Tongue (tissue), 3 donors: ENCODE measurements at places on chromosomes 2 and 18. TPM values are rescaled to one million over a fixed set of nuclear protein-coding genes. Genes with fewer than 3 reads are reported as not detected.
A peak's percentile ranks its signal among the peaks of the same experiment; 100 is the strongest.

GRCh38 chr2:104638190-104638858 lies 215.6 kb upstream of the POU3F3 start:
- no peak for DNase-seq

DNA sequence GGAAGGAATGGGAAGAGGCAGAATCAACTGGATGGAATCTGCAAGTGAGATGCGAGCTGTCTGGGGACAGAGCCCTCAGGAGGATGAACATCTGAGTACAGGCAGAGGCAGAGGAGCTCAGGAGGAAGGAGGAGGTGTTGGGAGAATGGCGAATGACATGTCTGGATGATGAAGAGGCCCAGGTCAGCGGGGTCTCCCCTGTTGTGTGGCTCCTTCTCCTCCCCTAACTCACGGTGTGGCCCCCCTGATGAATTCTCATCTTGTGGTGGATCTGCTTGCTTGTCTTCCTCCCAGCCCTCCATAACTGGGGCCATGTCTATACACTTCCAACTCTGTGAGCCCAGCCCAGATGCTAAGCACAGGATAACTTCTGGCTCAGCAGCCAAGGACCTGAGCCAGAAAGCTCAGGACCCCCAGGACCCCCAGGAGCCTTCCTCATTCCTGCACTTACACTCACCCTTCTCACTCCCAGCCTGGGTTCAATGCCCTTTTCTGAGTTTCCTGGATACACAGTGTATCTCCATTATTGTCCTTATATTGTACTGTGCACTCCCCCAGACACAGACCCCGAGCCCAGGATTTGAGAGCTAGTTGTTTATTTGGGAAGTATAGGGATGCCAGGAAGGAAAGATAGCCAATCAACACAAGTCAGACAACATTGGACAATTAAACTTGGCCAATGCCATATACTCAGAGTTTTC lies 678.6 kb upstream of the HS6ST1 start:
- DNase-seq = no peak

- DNase-seq = no peak
Observed at GRCh38 chr2:130790804-130791616, 35.7 kb downstream of the AMER3 start.

DNA sequence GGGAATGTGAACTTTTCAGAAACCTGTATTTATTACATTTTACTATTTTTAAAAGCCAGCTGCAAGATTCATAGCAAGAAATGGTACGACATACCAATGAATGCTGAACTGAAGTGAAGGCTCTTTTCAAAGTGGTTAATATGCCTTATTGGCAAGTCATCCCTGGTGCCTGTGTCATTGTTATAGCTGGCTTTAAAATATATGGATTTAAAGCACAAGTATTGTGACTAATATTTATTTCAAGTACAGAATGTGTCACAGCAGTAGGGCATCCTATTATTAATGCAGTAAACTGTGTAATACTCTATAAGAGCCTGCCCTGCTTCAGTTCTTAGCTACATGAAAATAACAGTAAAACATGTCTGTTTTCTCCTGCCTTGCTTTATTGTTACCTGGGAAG lies 10.8 kb downstream of the TSHZ1 start:
- no peak for DNase-seq

GRCh38 chr2:10242451-10242850 lies 60.3 kb upstream of the HPCAL1 start:
- DNase-seq = no peak

DNA sequence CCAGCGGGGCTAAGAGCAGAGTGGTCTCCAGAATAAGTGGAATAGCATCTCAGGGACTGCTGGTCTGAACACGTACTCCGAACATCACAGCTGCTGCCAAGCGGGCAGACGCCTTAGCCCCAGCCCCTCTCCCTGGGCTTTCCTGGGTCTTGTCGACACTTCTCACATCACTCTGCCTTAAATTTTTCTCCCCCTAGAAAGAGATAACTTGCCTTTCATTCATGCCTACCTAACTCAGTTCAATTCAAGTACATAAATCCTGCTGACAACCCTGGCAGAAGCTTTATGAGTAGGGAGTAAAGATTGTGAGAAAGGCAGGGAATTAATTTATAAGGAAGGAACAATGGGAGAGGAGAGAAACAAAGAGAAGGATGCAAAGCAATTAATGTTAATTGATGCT lies 202.9 kb upstream of the TNP1 start:
- DNase-seq = no peak

DNA sequence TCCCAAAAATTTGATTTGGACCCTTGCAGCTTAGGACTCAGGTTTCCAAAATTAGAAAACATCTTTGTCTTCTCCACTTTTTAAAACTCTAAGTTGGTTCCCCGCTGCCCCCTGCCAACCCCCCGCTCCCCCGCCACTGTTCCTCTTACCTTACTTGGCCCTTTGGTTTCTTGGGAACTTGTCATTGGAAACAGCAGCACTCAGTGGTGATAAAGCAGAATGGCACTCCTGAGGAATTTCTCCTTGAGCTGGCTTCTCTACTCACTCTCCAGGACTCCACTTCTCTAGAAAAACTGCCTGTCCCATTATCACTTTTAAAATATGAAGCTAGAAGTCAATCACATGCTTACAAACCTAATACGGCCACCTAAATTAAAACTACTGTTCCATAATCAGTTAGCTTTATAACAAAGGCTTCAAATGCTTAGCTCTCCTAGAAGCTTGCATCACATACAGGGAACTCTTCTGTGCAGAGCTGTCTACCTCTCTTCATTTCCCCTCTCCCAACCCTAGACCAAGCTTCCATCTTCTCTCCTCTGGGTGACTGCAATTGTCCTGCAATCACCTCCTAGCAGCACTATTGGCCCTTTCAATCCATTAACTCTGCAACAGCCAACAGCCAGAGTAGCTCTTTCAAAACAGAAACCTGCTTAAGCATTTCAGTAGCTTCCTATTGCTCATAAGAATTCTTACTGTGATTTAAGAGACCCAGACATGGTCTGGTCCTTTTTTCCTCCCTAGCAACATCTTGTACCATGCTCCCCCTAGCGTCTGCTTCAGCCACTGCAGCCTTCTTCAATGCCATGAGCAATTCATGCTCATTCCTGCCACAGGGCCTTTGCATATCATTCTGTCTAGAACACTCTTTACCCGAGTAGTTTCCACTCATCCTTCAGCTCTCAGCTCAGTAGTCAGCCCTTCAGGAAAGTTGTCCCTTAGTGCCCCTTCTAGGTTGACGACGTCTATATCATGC lies 15.2 kb upstream of the PLEKHM3 start:
- DNase-seq = peak; percentile 68

GRCh38 chr2:216635171-216635570 lies 2.0 kb downstream of the IGFBP2 start:
- DNase-seq = peak; percentile 26

GRCh38 chr18:6009756-6010155 lies 114.4 kb upstream of the TMEM200C start:
- no peak for DNase-seq

- no peak for DNase-seq
Observed at GRCh38 chr18:55386545-55386944, 201.4 kb downstream of the TCF4 start.

GRCh38 chr2:217695033-217695520 lies 307.7 kb downstream of the TNS1 start:
- DNase-seq = no peak

DNA sequence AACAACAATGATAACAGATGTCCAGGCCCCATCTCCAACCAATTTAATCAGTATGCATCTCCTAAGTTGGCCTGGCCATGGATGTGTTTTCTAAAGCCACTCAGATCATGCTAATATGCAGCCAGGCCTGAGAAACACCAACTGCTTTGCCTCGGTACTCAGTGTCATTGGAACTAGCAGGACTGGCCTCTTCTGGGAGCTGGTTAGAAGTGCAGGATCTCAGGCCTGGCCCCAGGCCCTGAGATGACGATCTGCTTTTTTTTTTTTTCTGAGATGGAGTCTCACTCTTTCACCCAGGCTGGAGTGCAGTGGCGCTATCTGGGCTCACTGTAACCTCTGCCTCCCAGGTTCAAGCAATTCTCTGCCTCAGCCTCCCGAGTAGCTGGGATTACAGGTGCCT lies 69.1 kb downstream of the IRS1 start:
- peak; percentile 50 for DNase-seq

- DNase-seq = no peak
Observed at GRCh38 chr2:179543361-179543901, 278.8 kb upstream of the SESTD1 start.

- no peak for DNase-seq
Observed at GRCh38 chr2:140891614-140892212, 1239.1 kb downstream of the LRP1B start.

The POTEC gene
- total RNA-seq = not detected

The MAIP1 gene
- total RNA-seq = 39.8 TPM

The PER2 gene
- 15.3 TPM for total RNA-seq

The PID1 gene
- total RNA-seq = 15.4 TPM

The IL1R1 gene
- total RNA-seq = 16.1 TPM
